ENCODE measurements at places on chromosomes 1 and 21.

GRCh38 chr21:25831300-25831960, 96.7 kb downstream of the GABPA start:
- DNase-seq = no peak

DNA sequence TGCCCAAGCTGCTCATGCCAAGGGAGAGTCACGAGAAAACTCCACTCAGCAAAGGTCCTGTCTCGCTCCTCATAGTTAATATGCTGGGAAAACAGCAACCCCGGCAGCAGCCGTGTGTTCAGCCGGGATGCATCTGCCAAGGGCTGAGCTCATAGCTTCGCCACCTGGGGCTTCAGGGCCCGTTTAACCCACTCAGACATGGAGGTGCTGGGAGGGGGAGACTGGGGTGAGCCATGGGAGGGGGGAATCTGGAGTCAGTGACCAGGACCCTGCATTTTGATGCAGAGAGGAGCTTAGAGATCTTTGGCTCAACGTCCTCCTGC, 283.4 kb downstream of the PTPRU start:
- DNase-seq = no peak

GRCh38 chr21:38770660-38771059, 35.1 kb upstream of the ETS2 start:
- DNase-seq = no peak

DNA sequence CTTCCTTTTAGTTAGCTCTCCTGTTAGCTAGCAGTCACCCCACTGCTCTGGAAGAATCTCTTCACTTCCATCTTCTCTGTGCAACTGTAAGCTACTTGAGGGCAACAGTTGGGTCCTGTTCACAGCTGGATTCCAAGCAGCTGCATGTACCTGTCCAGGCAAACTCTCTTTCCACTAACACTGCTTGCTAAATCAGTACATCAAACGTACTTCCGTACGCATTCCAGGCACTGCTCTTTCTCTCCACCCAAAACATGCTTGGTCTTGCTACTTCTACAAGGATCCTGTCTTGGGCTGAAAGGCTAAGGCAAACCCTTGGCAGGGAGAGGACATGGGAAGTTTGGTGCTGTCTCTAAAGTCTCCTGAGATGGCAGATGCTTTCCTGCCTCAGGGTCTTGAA, 139.2 kb upstream of the CACNA1E start:
- DNase-seq = no peak

GRCh38 chr1:209732725-209733124, 23.1 kb upstream of the TRAF3IP3 start:
- no peak for DNase-seq

DNA sequence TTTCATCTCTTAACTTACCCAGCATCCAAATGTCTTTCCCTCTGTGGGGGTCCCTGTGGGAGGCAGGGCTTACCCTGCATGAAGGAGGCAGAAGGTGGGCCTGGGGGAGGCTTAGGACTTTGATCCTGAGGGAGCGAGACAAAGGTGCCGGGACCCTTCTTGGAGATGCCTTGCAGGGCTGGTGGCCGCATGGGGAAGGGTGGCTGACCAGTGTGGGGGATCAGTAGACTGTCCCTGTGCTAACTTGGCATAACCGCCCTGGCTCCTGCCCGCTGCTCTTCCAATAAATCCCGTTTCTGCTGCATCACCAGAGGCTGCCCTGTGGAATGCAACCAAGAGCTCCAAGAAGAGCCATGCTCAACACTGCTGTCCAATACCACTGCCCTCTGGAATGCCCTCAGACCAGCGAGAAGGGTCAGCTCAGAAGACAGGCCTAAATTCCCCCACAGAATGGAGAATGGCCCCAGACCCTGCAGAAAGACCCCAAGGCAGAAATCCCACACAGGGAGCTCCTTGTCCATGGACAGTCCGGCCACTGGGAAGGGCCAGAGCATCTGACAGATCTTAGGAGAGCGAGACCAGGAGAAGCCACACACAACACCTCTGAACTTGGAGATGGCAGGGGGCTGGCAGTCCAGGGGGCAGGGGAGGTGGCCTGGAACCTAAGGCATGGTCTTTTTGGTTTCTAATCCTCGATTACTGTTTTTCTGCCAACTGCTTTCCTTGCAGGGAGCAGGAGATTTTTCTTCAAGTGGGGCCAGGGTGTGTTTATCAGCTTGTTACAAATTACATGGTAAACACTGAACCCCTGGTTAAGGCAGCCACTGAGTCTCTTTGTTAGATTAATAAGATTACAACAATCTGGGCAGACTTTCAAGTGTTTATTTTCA, 46.7 kb upstream of the DMRTB1 start:
- no peak for DNase-seq

GRCh38 chr1:38030596-38031512, 15.7 kb downstream of the POU3F1 start:
- DNase-seq = no peak

Measured in activated T-helper 1 cell treated with anti-CD3 and anti-CD28 coated beads, Interleukin-12 subunit alpha, Interleukin-12 subunit beta, Interleukin-2, Interleukin-4 antibody, amounts not matched to agents 30 ng/mL and 10 ng/mL and 1 ng/mL, durations not matched to agents 14 hours and 24 hours and 36 hours (primary cell).